ENCODE measurements at places on chromosomes 4 and X.

DNA sequence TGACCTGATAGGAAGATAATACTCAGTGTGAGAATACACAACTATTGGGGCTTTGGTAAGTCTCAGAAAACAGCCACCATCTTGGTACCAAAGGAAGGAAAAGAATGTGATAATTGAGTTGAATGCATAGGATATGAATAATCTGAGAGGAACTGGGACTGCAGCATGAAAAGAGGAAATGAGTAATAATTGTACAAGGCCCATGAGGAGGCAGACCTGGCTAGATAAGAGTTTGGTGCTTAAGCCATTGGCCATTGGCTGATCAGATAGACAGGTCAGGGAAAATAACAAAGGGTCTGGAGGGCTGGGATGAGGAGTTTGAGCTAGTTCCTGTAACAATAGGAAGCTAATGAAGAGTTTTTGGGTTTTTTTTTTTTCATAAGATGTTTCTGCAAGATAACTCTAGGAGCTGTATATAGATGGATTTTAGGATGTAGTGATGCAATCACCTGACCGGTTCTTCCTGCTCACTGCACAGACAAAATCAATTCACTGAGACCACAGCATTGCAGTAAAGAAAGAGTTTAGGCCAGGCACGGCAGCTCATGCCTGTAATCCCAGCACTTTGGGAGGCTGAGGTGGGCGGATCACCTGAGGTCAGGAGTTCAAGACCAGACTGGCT is 5.3 kb upstream of the TRMT2B start:
- no peak for DNase-seq

DNA sequence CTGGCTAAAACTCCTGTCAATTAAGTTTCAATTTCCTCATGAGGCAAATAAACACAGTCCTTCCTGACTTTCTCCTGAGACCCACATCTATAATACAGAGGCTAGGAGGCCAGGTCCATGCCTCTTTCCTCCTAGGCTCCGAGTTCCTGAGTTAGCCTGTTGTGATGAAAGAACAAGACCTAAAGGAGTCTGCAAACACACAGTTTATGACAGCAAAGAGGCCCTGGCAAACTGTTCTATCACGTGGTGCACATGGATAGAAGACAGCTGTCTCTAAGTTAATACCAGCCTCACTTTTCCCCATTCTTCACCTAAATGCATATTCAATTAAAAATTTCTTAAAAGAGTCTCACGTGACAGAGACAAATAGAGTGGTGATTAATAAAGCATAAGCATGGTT is 145.2 kb downstream of the TET2 start:
- no peak for DNase-seq

DNA sequence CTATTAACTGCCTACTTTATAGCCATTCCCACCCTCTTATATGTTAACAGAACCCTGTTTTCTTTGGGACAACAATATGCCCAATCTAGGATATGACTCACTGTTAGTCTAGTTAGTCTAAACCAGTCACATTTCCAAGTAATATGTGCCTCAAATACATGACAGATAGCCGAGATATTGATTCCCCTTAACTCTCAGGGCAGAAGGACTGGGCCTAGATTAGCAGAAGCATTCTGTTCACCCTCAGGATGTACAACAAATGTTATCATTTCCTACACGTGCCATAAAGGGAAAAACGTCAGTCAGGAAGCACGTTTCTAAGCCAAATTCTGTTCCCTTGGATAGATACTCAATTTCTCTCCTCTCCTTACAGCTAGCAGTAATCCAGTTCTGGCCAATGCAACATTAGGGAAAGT is 114.1 kb downstream of the SLC10A7 start:
- DNase-seq = no peak

- DNase-seq = no peak
These were observed 168.4 kb downstream of the KCNIP4 start for GRCh38 chr4:21780148-21780547.

GRCh38 chrX:154019633-154020528 is at the start of gene IRAK1:
IRAK1 (minus strand) TSS chrX:154019902; CDS start chrX:154019812, 90 bp downstream.
- peak; percentile 23 for DNase-seq
